Upper lobe of left lung (tissue), 6 donors: ENCODE measurements at places on chromosomes 1 and 21. TPM values are rescaled to one million over a fixed set of nuclear protein-coding genes. Genes with fewer than 3 reads are reported as not detected.

- no peak overlapping the region for H3K4me3 ChIP-seq
- no peaks in the 10 kb centered on the region for H3K36me3 ChIP-seq
- no peak for DNase-seq
- no peaks in the 10 kb centered on the region for H3K4me1 ChIP-seq
- no peaks in the 10 kb centered on the region for H3K27me3 ChIP-seq
Measured at GRCh38 chr1:98523256-98523655, 138.3 kb upstream of the SNX7 start.

DNA sequence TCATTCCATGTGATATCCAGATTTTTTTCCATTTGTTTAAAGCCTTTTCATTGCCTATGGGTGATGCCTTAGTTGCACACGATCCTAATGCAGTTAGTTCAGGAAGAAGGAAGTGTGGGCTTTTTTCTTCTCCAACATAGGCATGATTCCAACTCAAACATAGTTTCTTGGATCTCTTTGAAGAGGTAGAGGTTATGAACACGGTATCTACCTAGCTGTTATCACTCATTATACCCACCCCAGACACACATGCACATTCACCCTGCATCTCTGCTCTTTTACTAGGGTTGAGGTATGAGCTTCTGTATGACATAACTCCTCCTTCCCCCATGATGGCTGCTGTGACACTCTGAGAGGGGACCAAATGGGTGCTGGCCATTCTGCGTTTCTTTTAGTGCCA, 122.1 kb upstream of the ZNF648 start:
- no peak overlapping the region for H3K4me3 ChIP-seq
- H3K36me3 ChIP-seq: no peaks in the 10 kb centered on the region
- H3K4me1 ChIP-seq: no peaks in the 10 kb centered on the region
- no peaks in the 10 kb centered on the region for H3K27me3 ChIP-seq

ZNF695 gene
- total RNA-seq: not detected

GRCh38 chr1:15876357-15877055, 29.0 kb downstream of the SPEN start:
- DNase-seq: no peak
- no peaks in the 10 kb centered on the region for H3K27me3 ChIP-seq
- no peak overlapping the region for H3K4me3 ChIP-seq
- peaks cover 17% of the 10 kb centered on the region for H3K36me3 ChIP-seq
- H3K27ac ChIP-seq: no peak overlapping the region

- H3K36me3 ChIP-seq: no peaks in the 10 kb centered on the region
- peak overlapping the region; percentile 68 for H3K27ac ChIP-seq
- no peak for DNase-seq
- H3K4me3 ChIP-seq: peak overlapping the region; percentile 52
- H3K27me3 ChIP-seq: no peaks in the 10 kb centered on the region
- H3K4me1 ChIP-seq: peaks cover 30% of the 10 kb centered on the region
Measured at GRCh38 chr1:44786841-44787426, 1.0 kb downstream of the BEST4 start.

DNA sequence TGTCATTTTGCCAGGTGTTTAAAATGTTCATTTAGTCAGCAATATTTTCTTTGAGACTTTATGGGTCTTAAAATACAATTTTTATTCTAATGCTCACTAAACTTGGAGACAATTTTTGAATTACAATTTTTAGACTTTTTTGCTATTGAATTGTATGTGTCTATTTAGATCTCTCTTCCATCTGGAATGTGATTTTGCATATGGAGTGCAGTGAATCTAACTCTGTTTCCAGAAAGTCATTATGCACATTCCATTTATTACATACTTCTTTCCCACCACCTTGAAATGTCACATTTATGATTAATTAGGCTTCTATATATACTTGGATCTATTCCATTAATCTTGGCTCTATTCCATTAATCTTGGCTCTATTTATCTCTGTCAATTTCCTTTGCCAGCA, 5.6 kb upstream of the TSPEAR start:
- H3K36me3 ChIP-seq: no peaks in the 10 kb centered on the region
- no peak for DNase-seq
- H3K4me1 ChIP-seq: no peaks in the 10 kb centered on the region
- no peak overlapping the region for H3K4me3 ChIP-seq
- H3K27me3 ChIP-seq: no peaks in the 10 kb centered on the region

DNA sequence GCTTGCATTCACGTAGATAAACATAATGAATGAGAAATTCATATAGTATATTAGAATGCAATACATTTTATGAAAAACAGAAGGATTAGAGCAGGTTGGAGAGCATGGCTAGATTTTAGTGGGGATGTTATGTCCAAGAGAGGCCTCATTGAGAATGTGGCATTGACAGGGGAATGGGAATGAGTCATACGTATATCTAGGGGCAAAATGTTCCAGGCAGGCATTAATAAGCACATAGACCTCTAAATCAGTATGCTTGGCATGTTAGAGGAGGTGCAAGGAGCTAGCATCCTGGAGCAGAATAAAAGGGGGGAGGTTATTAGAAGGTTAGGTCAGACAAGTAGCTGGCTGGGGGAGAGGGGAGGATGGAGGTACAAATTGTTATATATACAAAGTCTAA, 93.0 kb downstream of the USH2A start:
- H3K27me3 ChIP-seq: no peaks in the 10 kb centered on the region
- DNase-seq: no peak
- no peaks in the 10 kb centered on the region for H3K4me1 ChIP-seq
- H3K36me3 ChIP-seq: no peaks in the 10 kb centered on the region
- no peak overlapping the region for H3K27ac ChIP-seq

GRCh38 chr1:109570414-109570813, 22.0 kb downstream of the GNAI3 start:
- peaks cover 58% of the 10 kb centered on the region for H3K4me1 ChIP-seq
- no peak overlapping the region for H3K27ac ChIP-seq
- DNase-seq: no peak
- no peak overlapping the region for H3K4me3 ChIP-seq

DNA sequence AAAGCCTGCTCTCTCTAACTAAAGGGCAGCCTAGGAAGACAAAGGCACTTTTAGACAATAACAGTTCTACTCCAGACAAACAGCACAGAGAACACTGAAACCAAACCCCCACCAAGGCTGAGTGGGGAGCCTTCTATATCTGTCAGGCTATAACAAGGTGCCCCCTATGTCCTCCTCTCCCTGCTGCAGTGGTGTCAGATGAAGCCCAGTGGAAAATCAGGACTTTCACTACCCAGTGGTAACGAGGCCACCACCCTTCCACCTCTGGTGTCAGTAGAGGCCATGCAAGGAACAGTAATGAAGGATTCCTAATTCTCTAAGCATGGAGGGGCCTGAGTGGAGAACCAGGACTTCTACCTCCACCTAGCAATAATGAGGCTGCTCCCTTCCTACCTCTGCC, 83.7 kb downstream of the ZSWIM5 start:
- no peaks in the 10 kb centered on the region for H3K27me3 ChIP-seq
- DNase-seq: no peak
- no peak overlapping the region for H3K4me3 ChIP-seq

FAM3B gene
- 9.7 TPM for total RNA-seq

DNA sequence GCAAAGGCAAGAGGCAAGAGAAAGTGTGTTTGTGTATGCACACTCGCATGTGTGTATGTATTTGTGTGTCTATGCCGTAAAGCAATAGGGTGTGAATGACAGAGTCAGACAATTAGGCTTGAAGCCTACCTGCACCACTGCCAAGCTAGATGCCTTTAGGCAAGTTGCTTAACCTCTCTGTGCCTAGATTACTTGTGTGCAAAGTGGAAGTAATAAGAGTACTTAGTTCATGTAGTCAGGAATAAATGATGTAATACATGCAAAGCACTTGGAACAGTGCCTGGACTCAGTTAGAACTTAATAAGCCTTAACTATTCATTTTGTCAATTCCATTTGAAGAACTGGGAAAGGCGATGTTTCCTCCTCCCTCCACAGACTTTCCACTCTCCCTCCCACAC, 31.7 kb downstream of the LAMB3 start:
- no peak for DNase-seq
- H3K4me1 ChIP-seq: peaks cover 5% of the 10 kb centered on the region
- H3K36me3 ChIP-seq: peaks cover 29% of the 10 kb centered on the region
- H3K27me3 ChIP-seq: no peaks in the 10 kb centered on the region

ERICH3 gene
- total RNA-seq: 1.7 TPM

GRCh38 chr1:23478896-23479665, 4.9 kb downstream of the ASAP3 start:
- H3K27me3 ChIP-seq: no peaks in the 10 kb centered on the region
- H3K36me3 ChIP-seq: no peaks in the 10 kb centered on the region
- H3K4me1 ChIP-seq: peaks cover 23% of the 10 kb centered on the region
- H3K4me3 ChIP-seq: no peak overlapping the region
- peak; percentile 88 for DNase-seq

GRCh38 chr1:17920881-17921640, 165.9 kb downstream of the ACTL8 start:
- H3K36me3 ChIP-seq: no peaks in the 10 kb centered on the region
- H3K27ac ChIP-seq: no peak overlapping the region
- H3K4me1 ChIP-seq: no peaks in the 10 kb centered on the region
- H3K4me3 ChIP-seq: no peak overlapping the region
- no peak for DNase-seq

GRCh38 chr1:179169616-179170467, 59.6 kb downstream of the ABL2 start:
- H3K4me1 ChIP-seq: no peaks in the 10 kb centered on the region
- no peaks in the 10 kb centered on the region for H3K27me3 ChIP-seq
- no peaks in the 10 kb centered on the region for H3K36me3 ChIP-seq
- no peak for DNase-seq

- DNase-seq: no peak
- no peak overlapping the region for H3K4me3 ChIP-seq
- H3K27ac ChIP-seq: no peak overlapping the region
- H3K4me1 ChIP-seq: no peaks in the 10 kb centered on the region
Measured at GRCh38 chr1:40911105-40911504, 48.9 kb upstream of the CITED4 start.

DNA sequence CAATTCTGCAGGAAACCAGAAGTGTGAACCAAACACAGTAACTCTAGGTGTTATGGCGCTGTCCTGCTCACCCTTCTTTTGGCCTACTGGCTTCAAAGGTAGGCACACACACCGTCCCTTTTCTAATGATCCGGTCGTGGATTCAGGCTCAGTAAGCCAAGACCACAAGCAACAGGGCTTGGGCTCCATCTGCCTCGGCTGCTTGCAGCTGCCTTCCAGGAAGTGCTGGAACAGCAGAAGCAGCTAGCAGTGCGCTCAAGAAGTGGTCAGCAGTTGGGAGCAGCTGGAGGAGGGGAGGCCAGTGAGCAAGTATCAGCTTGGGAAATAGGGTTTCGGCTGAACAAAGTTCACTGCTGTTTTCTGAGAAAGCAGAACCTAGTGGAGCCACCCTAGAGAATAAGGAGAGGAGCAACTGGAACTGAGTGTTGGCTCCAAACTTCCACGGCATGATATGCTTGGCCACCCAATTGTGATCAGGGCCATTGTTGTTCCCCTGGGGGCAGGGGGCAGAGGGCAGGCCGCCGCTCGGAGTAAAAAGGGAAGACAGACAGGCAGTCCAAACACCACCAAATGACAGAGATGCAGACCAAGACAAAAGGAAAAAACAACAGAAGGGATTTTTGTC, 173.4 kb downstream of the TOMM20 start:
- peaks cover 50% of the 10 kb centered on the region for H3K4me1 ChIP-seq
- no peaks in the 10 kb centered on the region for H3K27me3 ChIP-seq
- H3K36me3 ChIP-seq: no peaks in the 10 kb centered on the region
- DNase-seq: peak; percentile 85
- no peak overlapping the region for H3K4me3 ChIP-seq

CDKN2C gene
- 7.2 TPM for total RNA-seq

DNA sequence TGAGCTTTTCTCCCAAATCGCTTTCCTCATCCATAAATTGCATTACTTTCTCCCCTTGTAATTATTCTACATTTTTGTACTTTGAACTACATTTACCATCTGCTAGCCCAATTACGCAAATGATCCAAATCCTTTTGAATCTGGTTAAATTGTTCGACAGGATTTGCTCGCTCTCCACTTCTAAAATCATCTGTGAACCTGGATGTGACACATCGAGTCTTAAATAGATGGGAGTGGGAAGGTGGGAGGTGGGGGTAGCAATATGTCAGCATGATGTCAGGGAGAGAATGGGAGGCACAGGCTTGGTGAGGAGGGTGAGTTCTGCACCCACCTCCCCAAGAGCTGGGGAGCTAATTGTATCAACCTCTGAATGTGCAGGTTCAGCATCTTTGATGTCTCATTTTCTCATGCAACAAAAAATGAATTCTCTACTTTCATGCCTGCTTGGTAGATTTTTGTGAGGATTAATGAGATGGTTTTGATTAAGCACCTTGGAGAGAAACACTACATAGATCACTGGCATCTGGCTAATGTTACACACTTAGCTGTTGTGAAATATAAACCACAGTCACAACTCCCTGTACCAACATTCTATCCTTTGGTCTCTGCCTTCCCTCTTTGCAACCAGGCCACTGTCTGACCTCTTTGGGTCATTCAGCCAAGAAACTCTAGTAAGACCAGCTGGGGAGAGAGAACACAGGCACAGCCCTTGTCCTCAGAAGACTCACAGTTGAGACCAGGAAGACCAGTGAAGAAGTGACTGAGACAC, 165.1 kb downstream of the DAB1 start:
- H3K27me3 ChIP-seq: no peaks in the 10 kb centered on the region
- no peak for DNase-seq
- H3K27ac ChIP-seq: no peak overlapping the region
- H3K36me3 ChIP-seq: no peaks in the 10 kb centered on the region
